ENCODE measurements at places on chromosomes 12 and 14. TPM values are rescaled to one million over a fixed set of nuclear protein-coding genes. Genes with fewer than 3 reads are reported as not detected.

- no peak for DNase-seq
Observed at GRCh38 chr12:6855322-6855721, 3.4 kb downstream of the USP5 start.

The FGF23 gene
- not detected for total RNA-seq

GRCh38 chr14:68716698-68717097 is 76.2 kb downstream of the ZFP36L1 start:
- DNase-seq: no peak

The BEGAIN gene
- not detected for total RNA-seq

DNA sequence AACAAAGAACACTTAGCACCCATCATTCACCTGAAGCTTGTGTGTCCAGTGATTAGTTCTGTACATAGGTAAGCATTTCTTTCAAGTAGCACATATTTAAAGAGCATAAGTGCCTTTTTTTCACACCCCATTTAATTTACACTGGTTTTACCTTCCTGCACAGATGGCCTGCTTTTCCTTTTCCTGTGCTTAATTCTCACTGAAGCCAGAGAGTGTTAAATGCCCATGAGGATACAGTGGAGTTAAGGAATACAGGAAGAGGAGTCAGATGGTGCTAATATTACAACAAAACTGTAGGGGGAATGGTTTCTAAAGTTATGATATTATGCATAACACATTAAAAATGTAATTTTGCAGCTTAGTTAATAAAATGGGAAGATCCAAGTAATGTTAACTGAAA is 31.0 kb upstream of the SLC38A1 start:
- no peak for DNase-seq

- no peak for DNase-seq
Observed at GRCh38 chr12:108635201-108635996, 1.7 kb upstream of the SELPLG start.

- DNase-seq: no peak
Observed at GRCh38 chr12:109612975-109613502, 39.4 kb downstream of the MVK start.

GRCh38 chr12:31634620-31635019 is 24.9 kb upstream of the ETFBKMT start:
- no peak for DNase-seq

GRCh38 chr14:52018252-52018651 is 28.9 kb downstream of the RTRAF start:
- DNase-seq: no peak

The B4GALNT1 gene
- total RNA-seq: 66.6 TPM

The KRT72 gene
- total RNA-seq: not detected

GRCh38 chr14:95948558-95948981 is 71.9 kb downstream of the TUNAR start:
- DNase-seq: peak; percentile 53

- no peak for DNase-seq
Observed at GRCh38 chr14:105488781-105489541, 2.1 kb upstream of the TEDC1 start.

The ITGB7 gene
- 38.6 TPM for total RNA-seq

DNA sequence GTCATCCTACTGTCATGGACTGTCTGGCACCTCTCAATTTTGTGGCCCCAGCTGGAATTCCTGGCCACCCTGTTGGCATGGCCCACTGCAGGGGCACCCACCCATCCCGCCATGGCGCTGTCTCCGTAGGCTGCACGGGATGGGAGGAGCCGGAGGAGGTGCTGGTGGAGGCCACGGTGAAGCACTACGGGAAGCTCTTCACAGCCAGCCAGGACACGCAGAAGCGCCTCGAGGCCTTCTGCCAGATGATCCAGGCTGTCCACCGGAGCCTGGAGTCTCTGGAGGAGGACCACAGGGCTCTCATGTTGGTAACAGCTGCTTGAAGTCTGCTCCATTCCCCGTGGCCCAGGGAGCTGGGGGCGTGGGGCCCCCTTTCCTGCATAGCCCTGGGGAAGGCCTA is 3.9 kb downstream of the CCDC197 start:
- DNase-seq: no peak

DNA sequence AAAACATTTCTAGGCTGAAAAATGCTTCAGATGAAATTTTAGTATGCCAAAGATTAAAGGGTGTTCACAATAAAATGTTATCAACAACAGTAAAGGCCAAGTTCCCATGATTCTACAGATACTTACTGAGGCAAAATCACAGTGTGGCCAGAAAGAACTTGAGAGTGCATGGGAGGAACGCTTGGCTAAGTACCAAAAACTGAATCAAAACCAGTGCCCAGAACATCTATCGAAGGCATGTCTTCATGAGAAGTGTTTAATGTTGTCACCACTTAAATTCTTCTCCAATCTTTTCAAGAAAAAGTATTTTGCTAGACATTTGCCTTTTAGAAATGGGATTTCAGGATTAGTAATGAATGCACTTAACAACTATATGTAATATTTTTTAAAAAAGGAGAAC is 41.5 kb downstream of the KIF21A start:
- DNase-seq: no peak

The FOXM1 gene
- 30.1 TPM for total RNA-seq
